ENCODE measurements at places on chromosomes 13 and 19.

DNA sequence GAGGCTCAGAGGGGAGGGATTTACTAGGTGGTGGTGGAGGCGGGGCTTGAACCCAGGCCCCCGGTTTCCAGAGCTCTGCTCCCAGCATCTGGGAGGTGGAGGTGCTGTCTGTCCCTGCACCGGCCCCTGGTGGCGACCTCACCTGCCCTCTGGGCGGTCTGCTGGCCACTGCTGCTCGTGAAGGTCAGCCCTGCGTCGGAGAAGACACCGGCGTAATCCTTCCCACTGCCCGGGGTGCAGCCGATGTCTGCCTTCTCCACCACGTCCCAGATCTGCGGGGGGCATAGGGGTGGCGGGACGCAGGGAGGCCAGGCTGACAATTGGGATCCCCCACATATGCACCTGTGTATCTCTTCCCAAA is 12.8 kb downstream of the C3 start:
- no peak for DNase-seq

DNA sequence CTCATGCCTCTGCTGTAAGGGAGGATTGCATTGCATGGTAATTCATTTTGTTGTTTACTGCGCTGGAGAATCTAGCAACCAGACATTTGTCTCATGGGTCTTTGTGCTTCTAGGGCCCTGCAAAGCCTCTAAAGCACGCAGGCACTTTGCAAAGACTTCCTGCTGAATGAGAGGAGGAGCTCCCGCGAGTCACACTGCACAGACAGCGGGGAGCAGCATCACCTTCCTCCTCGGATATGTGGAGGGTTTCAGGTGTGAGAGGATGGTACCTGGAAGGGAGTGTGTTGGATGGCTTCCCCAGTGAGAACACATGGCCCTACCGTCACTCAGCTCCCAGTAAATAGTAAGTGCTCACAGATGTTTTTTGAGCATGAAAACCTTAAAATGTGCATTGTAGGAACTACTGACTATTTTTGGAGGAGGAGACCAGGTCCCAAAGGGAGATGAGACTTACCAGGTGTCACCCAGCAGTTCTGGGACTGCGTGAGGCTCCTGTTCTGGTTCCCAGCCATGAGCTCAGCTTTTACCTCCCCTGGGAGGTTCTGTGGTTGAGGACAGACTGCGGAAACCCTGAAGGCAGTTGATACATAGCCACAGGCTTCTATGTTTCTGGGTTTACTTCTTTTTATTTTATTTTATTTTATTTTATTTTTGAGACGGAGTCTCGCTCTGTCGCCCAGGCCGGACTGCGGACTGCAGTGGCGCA is 278.0 kb downstream of the FGF9 start:
- DNase-seq, result no peak

DNA sequence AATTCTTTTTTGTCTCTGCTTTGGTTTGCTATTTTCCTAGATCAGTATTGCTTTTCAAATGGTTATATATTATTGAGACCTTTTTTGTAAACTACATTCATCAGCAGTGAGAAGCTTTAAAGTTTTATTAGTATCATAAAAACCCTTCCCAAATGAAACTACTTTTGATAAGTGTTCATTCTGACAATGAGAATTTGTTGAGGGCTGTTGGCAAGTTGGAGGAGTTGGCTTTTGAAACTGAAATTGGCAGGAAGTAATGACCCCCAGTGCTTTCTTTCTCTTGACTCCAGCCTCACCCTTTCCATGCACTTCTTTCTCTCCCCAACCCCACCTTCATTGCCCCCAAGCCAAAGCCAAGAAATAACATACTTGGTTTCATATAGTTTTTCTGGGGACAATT is 113.8 kb downstream of the ZIC5 start:
- no peak for DNase-seq

DNA sequence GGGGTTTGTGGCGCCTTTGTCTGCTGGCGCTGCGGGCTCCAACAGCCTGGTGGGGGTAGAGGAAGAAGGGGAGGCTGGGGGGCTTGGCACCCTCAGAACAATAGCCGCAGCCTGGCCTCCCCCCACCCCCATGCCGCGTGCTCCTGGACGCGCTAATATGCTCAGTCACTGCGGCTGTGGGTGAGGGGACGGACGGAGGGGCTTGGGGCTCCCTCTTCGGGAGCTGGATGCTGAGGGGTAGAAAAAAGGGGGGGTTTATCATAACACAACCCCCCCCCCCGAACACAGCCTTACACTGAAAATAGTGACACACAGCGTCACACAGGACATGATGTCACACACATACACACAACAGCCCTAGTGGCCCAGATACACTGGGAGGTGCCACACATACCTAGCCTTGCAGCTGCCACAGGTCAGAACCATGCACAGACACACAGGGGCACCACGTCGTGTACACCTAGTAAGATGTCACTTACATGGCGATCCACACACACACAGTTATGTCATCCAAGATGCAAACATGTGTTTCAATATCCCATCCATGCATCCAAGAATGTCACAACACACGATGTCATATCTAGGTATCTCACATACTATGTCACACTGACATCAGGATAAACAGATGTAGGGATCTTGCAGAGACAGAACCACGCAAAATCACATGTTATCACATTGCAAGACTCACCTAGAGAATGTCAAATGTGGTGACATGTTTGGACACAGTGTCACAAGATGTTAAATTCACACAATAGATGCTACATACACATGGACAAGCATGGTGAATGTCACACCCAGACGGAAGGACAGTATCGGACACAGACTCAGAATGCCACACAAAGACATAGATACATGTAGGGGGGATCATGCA is 806 bp downstream of the MAST1 start:
- DNase-seq, result no peak

- DNase-seq, result no peak
Measured at GRCh38 chr19:13033819-13034611, 38.7 kb downstream of the NFIX start.

DNA sequence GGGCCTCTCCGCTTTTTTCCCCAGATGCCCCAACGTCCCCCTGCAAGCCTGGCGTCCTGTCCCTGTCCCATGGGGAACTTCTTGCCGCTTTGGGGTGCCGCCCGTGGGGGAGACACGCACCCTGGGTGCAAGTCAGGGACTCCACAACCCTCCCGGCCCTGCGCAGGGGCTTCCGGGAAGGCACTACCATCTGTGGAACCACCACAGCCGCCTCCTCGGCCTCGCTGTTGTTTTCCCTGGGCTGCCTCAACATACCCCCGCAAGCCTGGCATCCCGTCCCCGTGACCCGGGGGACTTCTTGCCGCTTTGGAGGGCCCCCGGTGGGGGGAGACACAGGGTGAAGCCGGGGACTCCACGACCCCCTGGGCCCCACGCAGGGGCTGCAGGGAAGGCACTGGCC is 238.4 kb downstream of the TUBA3C start:
- no peak for DNase-seq

GRCh38 chr13:94938124-94938523 is 225.8 kb upstream of the SOX21 start:
- DNase-seq, result no peak

GRCh38 chr13:32330441-32330840 is 15.1 kb downstream of the BRCA2 start:
- no peak for DNase-seq

GRCh38 chr19:45439569-45440258 is 16.0 kb upstream of the ERCC1 start:
- no peak for DNase-seq

DNA sequence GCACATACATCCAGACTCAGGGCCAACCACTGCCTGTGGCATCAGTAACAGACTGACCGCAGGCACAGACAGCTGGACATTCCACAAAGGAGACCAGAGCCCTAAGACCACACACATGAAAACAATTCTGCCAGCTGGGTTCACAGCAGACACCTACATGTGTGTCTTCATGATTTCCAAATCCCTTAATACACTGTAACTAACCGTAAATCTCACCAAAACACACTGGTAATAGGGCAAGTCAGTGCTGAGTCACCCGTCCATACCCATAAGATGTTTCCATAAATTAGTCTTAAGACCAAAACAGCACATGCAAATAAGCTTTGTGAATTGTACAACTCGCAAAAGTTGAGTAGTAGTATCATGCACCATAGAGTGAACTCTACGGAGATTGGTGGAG is 65.4 kb downstream of the TUBGCP3 start:
- no peak for DNase-seq
